CD4-positive, alpha-beta T cell treated with Interleukin-4 for 1 hour (primary cell): ENCODE measurements at places on chromosomes 13 and 19.

- no peak for DNase-seq
Observed at GRCh38 chr19:34452723-34453122, 24.5 kb downstream of the UBA2 start.

- DNase-seq = no peak
Observed at GRCh38 chr13:94556621-94557020, 39.3 kb downstream of the TGDS start.

DNA sequence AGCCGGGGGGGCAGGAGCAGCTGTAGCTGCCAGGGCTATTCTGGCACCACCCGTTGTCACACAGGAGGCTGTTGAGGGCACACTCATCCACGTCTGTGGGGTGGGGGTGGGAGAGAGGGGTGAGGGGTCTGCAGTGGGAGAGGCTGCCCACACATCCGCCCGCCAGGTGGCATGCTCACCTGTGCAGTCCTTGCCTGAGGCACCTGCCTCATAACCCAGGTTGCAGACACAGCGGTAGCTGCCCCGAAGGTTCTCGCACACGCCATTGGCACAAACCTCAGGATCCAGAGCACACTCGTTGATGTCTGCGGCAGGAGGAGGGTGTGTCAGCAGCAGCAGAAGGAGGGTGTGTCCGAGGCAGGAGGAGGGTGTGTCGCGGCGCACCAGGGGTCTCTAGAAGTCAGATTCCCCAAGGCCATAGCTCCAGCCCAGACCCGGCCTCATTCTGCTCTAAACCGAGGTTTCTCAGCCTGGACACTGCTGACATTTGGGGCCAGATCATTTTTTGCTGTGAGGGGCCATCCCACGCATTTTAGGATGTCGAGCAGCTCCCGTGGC is 20.3 kb downstream of the FBN3 start:
- no peak for DNase-seq

- DNase-seq = no peak
Observed at GRCh38 chr19:15779756-15780476, 7.5 kb upstream of the OR10H5 start.

- no peak for DNase-seq
Observed at GRCh38 chr19:24078680-24079079, 8.3 kb upstream of the ZNF254 start.

DNA sequence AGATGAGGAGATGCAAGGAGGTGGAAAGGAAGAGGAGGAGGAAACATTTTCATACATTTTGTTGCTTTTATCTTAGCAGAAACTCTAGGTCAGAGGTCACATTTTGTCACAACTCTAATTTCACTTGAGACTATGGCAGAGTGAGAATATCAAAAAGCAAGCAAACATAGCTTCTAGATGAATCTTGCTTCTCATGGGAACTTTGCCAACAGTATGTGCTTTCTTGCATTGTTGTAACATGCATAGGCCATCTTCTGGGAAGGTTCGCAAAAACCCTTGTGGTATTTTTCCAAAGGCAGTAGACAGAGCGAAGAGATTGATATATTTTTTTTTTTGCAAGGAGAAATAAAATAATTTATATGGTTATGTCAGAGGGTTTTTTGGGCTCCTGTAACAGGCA is 291.3 kb downstream of the MTUS2 start:
- DNase-seq = no peak
